ENCODE measurements at places on chromosomes 12 and 14.

GRCh38 chr12:65860600-65860999 is 36.3 kb downstream of the HMGA2 start:
- DNase-seq, result no peak

GRCh38 chr14:100214770-100215083 is 24.2 kb upstream of the YY1 start:
- no peak for DNase-seq

GRCh38 chr12:49877066-49877465 is 26.6 kb downstream of the FAIM2 start:
- DNase-seq, result no peak

- DNase-seq, result no peak
Measured at GRCh38 chr14:81252278-81252677, 31.5 kb upstream of the GTF2A1 start.

DNA sequence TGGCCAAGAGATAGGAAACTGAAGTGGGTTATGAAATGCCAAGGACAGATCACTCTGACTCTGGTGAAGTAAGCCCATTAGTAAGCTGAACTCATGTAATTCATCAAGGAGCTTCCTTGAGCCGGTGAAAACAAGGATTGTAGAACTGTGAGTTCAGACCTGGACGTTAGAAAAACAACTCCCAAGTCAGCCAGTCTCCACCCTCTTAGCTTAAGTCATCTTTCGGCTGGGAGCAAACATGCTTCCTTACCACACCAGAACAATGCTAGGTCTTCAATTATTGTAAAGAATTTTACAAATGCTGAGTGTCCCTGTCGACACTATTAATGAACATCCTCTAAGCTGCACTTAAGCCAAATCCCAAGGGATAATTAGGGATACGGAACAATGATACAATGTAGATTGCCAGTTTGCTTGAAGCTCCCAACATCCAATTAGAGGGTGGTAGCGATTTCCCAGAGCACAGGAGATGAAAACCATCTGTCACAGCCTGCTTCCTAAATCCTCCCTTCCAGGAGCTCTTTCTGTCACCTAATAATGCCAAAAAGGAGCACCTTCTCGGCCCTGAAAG is 45.7 kb upstream of the VASH1 start:
- DNase-seq, result no peak

DNA sequence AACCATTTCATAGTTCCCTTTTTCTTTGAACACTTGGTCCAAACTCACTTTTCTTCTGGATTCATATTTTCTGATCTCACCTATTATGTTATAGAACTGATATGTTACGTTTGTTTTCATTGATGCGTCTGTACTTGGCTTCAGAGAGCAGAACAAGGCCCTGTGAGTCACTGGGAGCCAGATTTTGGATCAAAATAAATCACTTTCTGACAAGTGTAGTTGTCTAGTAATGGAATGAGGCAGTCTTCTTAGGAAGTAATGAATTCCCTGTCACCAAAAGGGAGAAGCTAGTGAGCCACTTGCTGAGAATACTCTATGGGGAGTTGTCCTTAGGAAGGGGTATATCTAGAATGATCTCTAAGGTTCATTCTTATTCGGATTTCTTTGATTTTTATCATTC is 10.2 kb downstream of the BICD1 start:
- DNase-seq, result no peak

DNA sequence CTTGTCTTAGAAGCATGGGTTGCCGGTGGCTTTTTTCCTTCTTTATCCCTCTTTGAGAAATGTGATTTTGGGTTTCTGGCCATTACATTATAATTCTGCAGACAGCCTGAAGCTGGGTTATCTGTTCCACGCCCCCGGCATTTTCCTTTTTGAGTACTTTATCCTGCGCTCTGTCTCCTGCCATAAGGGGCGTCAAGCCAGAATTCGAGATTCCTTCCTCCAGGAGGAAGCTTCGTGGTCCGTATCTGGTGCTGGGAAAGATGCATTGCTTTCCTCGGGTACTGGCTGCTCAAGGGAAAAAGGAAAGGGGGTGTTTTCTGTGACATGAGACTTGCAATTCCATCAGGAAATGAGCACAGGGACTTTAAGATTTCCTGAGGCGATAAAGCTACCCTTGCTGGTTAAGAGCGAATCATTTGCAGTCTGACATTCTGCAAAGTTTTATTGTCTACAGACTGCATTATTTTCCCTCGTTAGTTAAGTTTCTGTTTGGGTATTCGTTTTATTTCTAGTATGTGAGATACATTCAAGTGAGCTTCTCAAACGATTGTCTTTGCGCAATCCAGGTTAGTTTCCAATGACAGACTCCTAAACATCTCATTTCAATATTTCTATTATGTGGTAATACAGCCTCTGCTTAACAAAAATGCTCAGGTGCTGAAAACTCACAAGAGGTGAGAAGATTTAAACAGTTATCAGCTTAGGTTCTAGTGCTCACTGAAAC is 694 bp downstream of the AKAP5 start:
- no peak for DNase-seq

DNA sequence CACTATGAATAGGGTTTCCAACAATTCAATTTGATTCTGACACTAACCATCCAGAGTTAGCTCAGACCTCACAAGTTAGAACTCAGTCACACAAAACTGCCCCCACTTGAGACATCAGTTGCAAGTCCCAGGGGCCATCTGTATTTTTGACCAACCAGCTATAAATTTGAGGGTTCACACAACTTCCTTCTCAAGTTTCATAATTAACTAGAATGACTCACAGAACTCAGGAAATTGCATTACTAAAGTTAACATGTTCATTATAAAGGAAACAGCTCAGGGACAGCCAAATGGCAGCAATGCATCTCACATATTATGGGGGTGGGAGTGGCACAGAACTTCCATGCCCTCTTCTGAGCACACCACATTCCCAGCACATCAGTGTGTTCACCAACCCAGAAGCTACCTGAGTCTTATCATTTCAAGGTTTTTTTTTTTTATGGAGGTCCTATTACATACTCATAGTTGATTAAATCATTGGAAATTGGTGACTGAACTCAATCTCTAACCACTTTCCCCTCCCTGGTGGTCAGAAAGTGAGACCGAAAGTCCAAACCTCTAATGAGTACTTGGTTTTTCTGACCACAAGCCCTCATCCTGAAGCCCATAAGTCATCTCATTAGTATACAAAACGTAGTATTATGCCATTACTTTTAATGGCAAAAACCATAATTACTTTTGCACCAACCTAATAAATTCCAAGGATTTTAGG is 1721.5 kb upstream of the SEL1L start:
- no peak for DNase-seq

GRCh38 chr12:82959821-82960220 is 273.1 kb downstream of the TMTC2 start:
- no peak for DNase-seq

GRCh38 chr14:102784892-102785594 is 7.8 kb downstream of the TRAF3 start:
- DNase-seq, result no peak

- no peak for DNase-seq
Measured at GRCh38 chr12:108328420-108328819, 10.7 kb downstream of the CMKLR1 start.

- no peak for DNase-seq
Measured at GRCh38 chr12:31582155-31582554, 8.8 kb downstream of the DENND5B start.

Measured in activated CD8-positive, alpha-beta T cell treated with anti-CD3 and anti-CD28 coated beads for 36 hours (primary cell).